ENCODE measurements at places on chromosomes 13 and 19.

GRCh38 chr13:99961636-99962035 is 9.9 kb downstream of the ZIC5 start:
- DNase-seq = no peak

- DNase-seq = no peak
Observed at GRCh38 chr13:77373502-77373901, 46.6 kb upstream of the MYCBP2 start.

DNA sequence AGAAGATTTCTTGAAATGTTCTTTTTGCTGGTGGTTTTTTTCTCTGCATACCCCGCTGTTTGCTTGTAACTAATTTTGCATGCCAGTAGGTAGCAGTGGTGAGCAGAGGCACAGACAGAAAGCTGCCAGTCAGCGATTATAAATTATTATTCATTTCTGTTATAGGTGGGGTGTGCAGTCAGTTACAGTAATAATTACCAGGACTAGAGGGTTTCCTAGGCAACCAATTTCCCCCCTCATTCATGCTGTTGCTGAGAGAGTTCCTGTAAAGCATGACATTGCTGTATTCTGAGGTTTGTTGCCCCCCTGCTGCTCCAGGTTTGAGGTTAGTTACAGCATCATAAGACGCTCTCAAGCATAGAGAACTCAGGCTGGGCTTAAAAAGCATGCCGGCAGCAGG is 104.5 kb downstream of the URI1 start:
- DNase-seq = no peak

DNA sequence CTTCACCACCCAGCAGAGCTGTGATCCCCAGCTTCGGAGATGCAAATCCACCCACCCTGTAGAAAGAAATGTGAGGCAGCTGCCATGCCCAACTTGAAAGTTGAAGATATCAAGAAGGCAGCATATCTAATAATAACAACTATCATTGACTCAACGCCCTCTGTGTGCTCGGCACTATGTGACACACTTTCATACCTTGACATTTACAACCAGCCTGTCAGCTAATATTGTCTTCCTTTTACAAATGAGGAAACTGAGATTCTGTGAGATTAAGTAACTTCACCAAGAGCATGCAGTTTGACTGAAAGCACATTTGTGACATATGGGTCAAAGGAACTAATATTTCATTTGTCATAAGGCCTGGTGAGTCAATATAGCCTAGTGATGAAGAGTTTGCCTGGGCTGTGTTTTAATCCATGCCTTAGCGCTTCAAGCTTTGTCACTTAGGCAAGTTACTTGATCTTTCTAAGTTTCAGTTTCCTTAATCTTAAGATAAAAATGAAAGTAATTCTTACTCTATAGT is 137.0 kb downstream of the FLT1 start:
- no peak for DNase-seq

GRCh38 chr13:51276636-51277035 is 54.4 kb downstream of the FAM124A start:
- no peak for DNase-seq

GRCh38 chr13:45833663-45834375 is 17.7 kb downstream of the SIAH3 start:
- DNase-seq = no peak

GRCh38 chr13:74675182-74675581 is 541.0 kb upstream of the KLF12 start:
- no peak for DNase-seq

GRCh38 chr19:16476401-16476800 is 4.6 kb upstream of the EPS15L1 start:
- no peak for DNase-seq

GRCh38 chr13:103187721-103188156 is 121.5 kb upstream of the SLC10A2 start:
- DNase-seq = no peak

GRCh38 chr19:47447470-47448359 is 24.0 kb downstream of the SLC8A2 start:
- peak; percentile 70 for DNase-seq

GRCh38 chr13:74461011-74461410 is 326.8 kb upstream of the KLF12 start:
- DNase-seq = no peak

DNA sequence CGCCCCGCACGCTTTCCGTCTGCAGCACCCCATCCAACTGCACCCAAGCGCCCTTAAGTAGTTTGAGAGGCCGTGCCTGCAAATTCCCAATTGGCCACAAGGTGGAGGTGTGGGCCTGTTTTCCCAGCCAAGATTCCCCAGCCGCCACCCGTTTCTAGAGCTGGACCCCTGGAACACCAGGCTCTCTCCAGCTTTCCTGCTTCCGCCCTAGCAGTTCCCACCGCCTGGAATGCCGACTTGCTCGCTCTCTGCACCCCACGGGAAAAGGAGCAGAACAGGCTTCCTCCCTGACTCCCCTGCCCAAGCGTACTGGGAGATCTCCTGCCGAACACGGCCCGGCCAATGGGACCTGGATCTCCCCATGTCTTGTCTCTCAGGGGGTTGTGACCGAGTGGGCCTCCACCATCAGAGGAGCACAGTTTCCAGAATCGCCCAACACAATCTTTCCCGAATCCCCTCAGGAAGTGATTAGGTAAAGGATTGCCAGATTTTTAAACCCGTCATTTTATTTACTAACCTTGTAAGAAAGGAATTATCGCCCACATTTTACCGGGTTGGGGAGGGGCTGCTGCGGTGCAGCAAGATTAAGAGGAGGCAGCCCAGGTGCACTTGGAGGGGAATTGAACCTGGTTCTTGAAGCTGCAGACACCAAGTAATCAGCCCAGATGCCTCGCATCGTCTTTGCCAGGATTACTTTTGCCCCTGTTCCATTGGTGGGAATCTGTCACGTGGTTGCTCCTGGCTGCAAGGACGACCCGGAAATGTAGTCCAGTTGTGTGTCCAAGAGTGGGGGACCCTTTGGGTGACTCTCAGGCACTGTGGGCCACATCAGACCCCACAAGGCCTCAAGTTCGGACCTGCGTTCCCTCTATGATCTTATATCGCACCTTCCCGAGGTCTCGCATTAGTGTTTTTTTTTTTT is 3.5 kb upstream of the NAPSA start:
- peak; percentile 87 for DNase-seq

GRCh38 chr13:109275139-109275745 is 511.1 kb downstream of the IRS2 start:
- no peak for DNase-seq

GRCh38 chr13:24675806-24676570 is 4.2 kb upstream of the ATP12A start:
- no peak for DNase-seq

- peak; percentile 85 for DNase-seq
Observed at GRCh38 chr19:49555600-49556411, 24.6 kb downstream of the NOSIP start.

DNA sequence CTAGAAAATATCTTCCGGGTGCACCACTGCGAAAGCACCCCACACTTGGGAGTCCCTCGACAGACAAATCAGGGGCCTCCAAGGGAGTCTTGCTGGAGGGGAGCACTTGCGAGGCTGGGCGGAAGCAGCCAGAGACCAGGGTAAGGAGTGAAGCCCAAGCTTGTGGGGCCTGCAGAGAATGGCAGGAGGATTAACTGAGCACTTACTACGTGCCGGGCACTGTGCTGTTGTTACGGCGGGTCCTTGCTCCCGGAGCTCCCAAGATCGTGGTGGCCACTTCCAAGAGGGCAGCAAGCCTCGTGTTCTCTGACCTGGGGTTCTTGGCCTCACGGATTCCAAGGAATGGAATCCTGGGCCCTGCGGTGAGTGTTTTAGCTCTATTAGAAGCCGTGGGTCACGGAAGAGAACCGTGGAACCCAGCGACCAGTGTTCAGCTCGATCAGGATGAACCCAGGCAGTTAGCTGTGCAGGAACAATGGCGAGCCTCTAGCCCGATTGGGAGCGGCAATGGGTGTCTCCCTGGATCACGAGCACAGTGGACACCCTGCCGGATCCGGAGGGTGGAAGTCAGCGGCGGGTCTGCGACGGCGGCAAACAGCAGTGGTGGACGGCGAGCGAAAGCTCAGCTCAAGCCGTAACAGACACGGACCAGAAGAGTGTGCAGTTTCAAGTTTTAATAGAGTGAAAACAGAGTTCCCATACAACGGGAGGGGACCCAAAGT is 9.6 kb downstream of the TTYH1 start:
- no peak for DNase-seq

DNA sequence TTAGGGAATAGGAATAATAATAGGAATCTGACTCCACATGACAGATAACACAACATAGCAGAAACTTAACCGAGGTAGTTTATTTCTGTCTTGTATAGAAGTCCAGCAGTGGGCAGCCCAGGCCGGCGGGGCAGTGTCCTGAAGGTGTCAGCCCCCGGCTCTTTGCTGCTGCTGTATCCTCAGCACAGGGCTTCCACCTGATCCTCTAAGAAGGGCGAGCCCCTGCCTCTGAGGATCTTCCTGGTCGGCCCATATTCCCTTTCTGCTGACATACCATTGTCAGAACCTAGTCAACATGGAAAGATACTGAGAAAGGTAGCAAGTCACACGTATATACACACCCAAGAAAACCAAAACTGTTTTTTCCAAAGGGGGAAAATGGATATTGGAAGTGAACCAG is 56.2 kb upstream of the GPR183 start:
- DNase-seq = no peak

GRCh38 chr13:58587183-58587582 is 955.6 kb downstream of the PCDH17 start:
- no peak for DNase-seq

DNA sequence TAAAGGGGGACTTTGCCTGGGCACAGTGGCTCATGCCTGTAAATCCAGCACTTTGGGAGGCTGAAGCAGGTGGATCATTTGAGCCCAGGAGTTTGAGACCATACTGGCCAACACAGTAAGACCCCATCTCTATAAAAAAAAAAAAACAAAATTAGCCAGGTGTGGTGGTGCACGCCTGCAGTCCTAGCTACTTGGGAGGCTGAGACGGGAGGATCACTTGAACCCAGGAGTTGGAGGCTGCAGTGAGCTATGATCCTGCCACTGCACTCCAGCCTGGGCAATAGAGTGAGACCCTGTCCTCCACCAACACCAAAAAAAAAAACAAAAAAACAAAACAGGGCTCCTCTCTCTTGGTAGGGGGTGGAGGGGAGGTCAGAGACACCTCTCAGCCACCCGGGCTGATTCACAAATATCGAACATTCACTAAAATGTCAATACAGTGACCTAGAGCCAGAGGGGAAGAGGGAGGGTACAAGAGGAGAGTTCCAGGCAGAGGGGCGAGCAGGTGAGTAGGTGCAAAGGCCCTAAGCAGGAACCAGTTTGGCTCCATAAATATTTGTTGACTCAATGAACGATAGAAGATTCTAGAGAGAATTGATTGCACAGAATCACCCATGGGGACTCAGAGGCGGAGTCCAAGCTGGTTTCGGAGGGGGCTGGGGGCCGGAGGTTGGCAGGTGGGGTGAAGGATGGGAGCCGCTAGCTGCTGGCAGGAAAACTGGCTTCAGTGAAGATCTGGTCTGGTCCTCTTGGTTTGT is 1.0 kb upstream of the CREB3L3 start:
- no peak for DNase-seq

- DNase-seq = no peak
Observed at GRCh38 chr13:104686484-104686883, 1620.3 kb upstream of the SLC10A2 start.

GRCh38 chr13:24146961-24147569 is 13.5 kb upstream of the SPATA13 start:
- DNase-seq = no peak

DNA sequence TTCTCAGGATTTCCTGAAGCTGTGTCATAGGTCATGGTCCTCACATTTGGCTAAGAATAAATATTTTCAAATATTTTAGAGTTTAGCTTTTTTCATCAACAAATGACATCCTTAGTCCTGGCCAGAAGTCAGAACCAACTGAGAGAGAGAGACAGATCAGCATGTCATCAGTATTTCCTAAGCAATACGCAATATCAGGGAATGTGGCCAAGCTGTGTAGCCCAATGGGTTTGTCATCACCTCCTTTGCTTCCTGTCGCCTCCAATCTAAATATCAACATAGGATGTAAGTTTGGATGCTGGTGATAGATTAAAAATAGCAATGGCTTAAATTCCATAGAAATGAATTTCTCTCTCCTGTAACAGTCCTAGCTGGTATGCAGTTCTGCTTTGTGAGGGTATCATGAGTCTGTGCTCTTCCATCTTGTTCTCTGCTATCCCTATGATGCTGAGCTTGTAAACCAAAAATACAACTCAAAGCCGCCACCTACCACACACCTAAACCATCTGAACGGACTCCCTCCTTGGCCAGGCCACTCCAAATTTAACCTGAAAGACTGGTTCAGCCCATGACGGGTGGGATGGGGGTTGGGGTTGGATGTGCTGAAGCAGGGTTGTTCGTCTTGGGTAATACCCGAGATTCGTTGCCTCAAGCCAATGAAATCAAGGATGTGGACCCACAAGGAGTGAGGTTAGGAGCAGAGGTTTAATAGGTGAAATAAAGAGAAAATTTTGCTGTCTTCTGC is 10.0 kb upstream of the IGSF23 start:
- DNase-seq = no peak

GRCh38 chr19:1598777-1599459 is 6.3 kb upstream of the MBD3 start:
- no peak for DNase-seq

DNA sequence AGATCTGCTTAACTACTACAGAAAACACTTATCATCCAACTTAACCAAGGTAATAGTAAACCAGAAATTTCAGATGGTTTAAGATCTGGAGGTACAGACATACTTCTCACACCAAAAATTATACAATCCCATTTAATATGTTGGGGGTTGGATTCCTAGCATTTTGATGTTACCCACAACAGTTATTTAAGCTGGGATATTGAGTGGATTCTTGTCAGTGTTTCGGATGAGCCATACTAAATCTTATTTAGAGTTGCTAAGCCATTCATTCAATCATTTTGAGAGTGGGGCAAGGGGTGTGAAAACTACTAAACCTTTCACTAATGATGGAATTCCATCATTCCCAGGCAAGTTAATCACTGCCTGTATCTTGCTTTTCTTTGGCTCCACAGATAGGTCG is 40.6 kb downstream of the KATNAL1 start:
- no peak for DNase-seq

GRCh38 chr19:12527034-12527836 is 24.0 kb downstream of the ZNF564 start:
- DNase-seq = no peak

- DNase-seq = no peak
Observed at GRCh38 chr19:6735181-6735911, 2.0 kb downstream of the GPR108 start.

- no peak for DNase-seq
Observed at GRCh38 chr19:51821456-51821855, 26.5 kb downstream of the FPR3 start.

DNA sequence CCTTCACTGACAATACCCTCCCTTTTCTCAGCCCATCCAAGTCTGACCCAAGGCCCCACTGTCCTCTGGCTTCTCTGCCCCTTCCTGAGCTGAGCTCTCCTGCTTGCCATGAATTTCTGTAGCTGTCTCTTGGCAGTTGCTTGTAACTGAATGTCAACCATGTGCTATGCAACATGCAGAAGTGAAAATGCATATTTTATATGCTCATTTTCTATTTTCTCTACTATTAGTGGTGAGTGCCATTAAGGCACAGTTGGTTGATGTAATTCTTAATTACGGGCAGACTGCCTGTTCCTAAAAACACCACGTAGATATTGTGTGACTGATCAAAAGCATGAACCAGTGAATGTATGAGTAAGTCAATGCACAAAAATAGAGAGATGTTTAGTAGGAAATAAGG is 29.6 kb downstream of the TNFSF11 start:
- DNase-seq = no peak

GRCh38 chr13:94662274-94662945 is 49.9 kb downstream of the SOX21 start:
- DNase-seq = no peak

- DNase-seq = peak; percentile 85
Observed at GRCh38 chr19:14556662-14557188, 15.1 kb downstream of the NDUFB7 start.

GRCh38 chr13:113544896-113545295 is 39.7 kb upstream of the TFDP1 start:
- DNase-seq = peak; percentile 6
